Stimulated activated CD8-positive, alpha-beta memory T cell treated with anti-CD3 and anti-CD28 coated beads, Interleukin-4, amount 100 ng/mL, for 1 hour (primary cell): ENCODE measurements at places on chromosomes 6 and 20.

DNA sequence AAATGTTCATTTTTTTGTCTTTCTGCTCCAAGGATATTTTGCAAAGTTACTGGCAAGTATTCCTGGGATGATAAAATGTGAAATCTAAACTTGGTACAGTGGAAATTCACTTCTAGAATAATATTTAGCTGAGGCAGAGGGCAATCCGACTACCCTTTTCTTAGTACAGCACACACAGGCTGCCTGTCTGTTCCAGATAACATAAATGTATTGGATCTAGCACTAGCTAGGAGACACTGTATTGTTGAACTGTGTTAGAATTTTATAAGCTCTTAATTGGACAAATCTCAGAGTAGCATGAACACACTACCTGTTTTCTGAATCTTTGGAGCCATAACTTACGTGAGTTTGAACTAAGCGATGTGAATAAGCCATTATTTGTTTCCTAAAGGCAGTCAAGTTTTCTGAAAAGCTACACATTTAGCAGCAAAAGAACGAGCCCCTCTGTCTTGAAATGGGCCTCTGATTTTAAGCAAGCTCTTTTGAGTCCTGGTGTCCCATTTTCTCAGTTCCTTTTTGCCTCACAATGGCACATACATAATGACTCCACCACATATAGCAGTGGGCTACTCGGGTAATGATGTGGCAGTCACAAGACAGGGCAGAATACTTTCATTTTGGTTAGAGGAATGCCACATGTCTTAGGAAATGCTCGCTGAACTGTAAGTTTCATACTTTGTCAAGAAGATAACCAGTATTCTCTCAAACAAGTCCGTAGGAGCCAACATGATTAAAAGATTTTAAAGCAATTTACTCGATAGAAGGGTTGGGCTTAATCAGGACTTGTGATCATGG lies 116.5 kb upstream of the ESR1 start:
- DNase-seq: no peak

GRCh38 chr6:65787787-65788186 lies 80.8 kb upstream of the EYS start:
- no peak for DNase-seq

DNA sequence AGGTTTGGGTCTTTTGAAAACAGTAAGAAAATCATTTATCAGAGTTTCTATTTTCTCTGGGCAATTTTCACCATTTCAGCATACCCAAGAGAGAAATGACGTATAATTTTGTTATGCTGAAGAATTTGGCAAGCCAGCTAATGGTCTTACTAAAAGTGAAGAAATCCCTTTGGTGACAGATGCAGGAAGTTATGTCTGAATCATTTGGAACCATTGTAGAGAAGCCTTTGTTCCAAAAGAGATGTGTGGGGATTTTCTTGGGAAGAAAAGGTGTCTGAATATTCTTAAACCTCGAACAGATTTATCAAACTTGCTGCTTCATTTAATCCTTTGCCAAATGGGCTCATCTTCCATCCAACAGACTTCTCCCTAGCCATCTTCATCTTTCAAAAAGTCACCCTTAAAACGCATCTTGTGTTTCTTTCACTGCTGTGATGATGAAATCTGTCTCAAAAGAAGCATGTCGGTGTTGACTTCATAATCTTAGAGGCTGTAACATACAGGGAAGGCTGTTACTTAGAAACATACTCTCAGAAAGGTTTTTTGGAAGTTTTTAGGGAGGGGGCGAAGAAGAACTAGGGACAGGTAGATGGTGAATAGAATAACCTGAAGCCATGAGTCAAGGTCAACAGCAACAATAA lies 39.5 kb downstream of the CITED2 start:
- no peak for DNase-seq

DNA sequence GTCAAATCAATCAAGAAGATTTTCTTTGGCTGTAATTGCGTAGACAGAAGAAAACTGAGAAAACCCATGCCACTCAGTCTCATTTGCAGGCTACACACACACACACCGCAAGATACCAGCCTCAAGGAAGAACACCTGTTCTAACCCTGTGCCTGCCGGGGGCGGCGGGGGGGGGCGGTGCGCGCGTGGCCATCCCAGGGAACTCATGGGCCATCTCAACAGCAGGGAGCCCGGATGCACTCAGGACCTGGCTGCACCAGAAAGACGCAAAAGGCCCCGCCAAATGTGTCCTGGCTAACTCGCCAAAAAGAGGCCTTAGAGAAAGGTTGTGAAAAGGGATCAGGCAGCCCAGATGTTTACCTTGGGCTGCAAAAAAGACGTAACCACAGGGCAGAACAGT lies 2.1 kb downstream of the B3GAT2 start:
- no peak for DNase-seq

DNA sequence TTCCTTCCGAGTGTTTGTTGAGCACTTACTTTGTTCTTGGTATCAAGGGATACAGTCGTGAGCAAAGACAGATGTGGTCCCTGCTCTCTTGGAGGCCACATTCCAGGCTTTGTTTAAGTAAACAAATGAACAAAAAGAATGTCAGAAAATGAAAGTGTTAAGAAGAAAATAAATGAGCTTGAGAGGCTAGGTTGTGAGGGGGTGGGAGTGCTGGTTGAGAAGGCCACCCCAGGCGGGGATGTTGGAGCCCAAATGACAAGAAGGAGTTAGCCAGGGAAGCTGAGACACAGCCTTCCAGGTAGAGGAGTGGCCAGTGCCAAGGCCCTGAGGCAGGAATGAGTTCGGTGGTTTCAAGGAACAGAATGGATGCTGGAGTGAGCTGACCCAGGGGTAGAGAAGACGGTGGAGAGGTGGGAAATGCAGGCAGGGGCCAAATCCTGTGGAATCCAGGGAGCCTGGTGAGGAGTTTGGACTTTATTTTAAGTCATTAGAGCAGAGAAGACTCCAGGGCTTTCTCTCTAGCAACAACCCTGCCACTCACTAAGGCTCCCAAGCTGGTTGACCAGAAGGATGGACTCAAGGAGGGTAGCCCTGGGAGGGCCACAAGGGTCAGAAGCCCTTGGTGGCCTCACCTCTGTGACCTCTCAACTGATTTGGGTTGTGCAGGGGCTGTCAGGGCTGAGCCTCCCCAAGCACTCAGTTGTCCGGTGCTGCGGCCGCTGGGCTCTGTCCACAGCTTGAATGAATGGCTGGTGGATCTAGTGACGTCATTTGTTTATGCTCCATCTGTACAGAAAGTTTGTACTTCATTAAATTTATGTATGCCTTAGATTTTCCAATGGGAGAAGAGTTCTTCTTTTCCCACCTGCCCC lies 66.0 kb upstream of the STX16 start:
- DNase-seq: no peak

- DNase-seq: no peak
These were observed 685.5 kb upstream of the FLRT3 start for GRCh38 chr20:15022921-15023320.

- no peak for DNase-seq
These were observed 83.8 kb upstream of the TOX2 start for GRCh38 chr20:43830883-43831282.

GRCh38 chr20:21557241-21558020 lies 43.6 kb upstream of the NKX2-2 start:
- no peak for DNase-seq
